ENCODE measurements at places on chromosomes 3 and 15.

- DNase-seq: no peak
Observed at GRCh38 chr15:58632789-58633188, 116.7 kb downstream of the ADAM10 start.

GRCh38 chr3:158097593-158098308 lies 8.5 kb downstream of the SHOX2 start:
- DNase-seq: no peak

DNA sequence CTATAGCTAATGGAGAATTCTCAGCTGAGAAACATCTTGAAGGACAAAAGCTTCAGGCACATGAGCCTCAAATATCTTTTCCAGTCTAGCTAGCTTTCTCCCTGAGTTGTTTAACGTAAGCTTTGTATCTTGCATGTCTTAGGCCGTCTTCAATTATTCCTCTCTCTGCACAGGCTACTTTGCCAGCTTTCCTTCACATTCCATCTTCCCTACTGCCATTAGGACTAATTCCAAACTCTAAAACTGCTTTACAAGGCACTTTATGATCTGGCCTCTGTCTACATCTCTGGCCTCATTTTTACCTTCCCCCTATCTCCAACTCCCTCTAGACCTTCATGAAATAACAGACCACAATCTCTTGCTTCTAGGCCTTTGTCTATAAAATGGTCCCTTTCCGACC lies 171.4 kb downstream of the GREM1 start:
- no peak for DNase-seq

- DNase-seq: no peak
Observed at GRCh38 chr3:10583798-10584708, 78.7 kb upstream of the ATP2B2 start.

GRCh38 chr3:177802151-177802900 lies 605.0 kb upstream of the TBL1XR1 start:
- DNase-seq: no peak
